ENCODE measurements at places on chromosomes 12 and 14. TPM values are rescaled to one million over a fixed set of nuclear protein-coding genes. Genes with fewer than 3 reads are reported as not detected.

GRCh38 chr12:60758224-60758623 lies 1162.4 kb downstream of the SLC16A7 start:
- DNase-seq, result no peak

Gene GPD1
- not detected for total RNA-seq

Gene FAM181A
- total RNA-seq, result not detected

Gene PLEKHH1
- total RNA-seq, result 3.3 TPM
